ENCODE measurements at places on chromosomes 2 and 18. TPM values are rescaled to one million over a fixed set of nuclear protein-coding genes. Genes with fewer than 3 reads are reported as not detected.

NAT8 gene
- not detected for total RNA-seq

STAMBP gene
- total RNA-seq, result 30.4 TPM

CENPA gene
- total RNA-seq, result 6.1 TPM

RND3 gene
- total RNA-seq, result 139 TPM

GREB1L gene
- total RNA-seq, result 1.4 TPM

HOXD3 gene
- 5.2 TPM for total RNA-seq

PCARE gene
- total RNA-seq, result 0.16 TPM

KANSL1L gene
- 92.5 TPM for total RNA-seq

GRCh38 chr2:10278029-10278762 is 24.5 kb upstream of the HPCAL1 start:
- DNase-seq, result no peak

GRCh38 chr18:72530622-72531021 is 13.5 kb downstream of the CBLN2 start:
- no peak for DNase-seq

GRCh38 chr2:105272176-105272575 is 30.6 kb downstream of the GPR45 start:
- DNase-seq, result no peak

DNA sequence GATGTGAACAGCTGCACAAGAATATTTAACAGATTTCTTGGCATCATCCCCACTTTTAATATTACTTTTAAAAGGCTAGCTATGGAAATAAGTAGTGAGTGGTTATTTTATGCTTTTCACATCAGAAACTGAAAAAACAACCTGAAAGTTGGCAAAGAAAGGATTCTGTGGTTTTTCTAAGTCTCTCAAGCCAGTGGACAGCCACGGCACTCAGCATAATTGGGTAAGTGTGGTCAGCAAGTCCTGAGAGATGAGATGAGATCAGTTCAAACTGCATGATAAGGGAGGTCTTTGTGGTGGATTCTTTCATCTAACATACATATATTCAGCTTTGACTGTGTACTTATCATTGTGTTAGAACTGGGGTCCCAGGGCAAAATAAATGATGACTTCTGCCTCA is 105.2 kb downstream of the LYPD6B start:
- no peak for DNase-seq

- DNase-seq, result no peak
Observed at GRCh38 chr2:140481136-140481535, 1649.7 kb downstream of the LRP1B start.

DNA sequence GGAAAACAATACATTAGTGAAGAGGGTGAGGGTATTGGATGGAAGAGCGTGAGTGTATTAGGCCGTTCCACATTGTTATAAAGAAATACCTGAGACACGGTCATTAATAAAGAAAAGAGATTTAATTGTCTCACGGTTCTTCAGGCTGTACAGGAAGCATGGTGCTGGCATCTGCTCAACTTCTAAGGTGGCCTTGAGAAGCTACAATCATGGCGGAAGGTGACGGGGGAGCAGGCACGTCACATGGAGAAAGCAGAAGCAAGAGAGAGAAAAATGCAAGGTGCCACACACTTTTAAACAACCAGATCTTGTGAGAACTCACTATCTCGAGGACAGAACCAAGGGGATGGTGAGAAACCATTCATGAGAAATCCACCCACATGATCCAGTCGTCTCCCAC is 18.2 kb downstream of the HPCAL1 start:
- no peak for DNase-seq

- DNase-seq, result no peak
Observed at GRCh38 chr18:40534723-40535122, 1420.3 kb upstream of the PIK3C3 start.

DNA sequence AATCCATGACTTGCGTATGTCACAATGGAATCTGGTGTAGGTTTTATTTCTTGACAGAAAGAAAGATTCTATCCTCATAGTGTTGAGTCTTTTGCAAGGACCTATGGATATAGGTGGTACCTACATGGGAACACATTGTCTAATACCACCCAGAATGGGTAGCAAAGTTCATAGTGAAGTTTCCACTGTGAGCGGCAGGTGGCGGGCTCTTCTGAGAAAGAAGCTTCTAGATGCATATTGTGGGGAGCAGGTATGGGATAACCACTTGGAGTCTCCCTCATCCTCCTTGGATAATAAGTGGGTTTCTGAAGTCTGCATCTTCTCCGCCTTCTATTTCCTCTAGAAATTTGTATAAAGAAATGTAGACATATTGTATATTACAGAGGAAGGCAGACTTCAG is 44.9 kb downstream of the LINC00305 start:
- no peak for DNase-seq

GRCh38 chr2:40273734-40274182 is 178.1 kb downstream of the SLC8A1 start:
- DNase-seq, result no peak

- DNase-seq, result no peak
Observed at GRCh38 chr2:120571015-120571728, 164.5 kb upstream of the GLI2 start.

DNA sequence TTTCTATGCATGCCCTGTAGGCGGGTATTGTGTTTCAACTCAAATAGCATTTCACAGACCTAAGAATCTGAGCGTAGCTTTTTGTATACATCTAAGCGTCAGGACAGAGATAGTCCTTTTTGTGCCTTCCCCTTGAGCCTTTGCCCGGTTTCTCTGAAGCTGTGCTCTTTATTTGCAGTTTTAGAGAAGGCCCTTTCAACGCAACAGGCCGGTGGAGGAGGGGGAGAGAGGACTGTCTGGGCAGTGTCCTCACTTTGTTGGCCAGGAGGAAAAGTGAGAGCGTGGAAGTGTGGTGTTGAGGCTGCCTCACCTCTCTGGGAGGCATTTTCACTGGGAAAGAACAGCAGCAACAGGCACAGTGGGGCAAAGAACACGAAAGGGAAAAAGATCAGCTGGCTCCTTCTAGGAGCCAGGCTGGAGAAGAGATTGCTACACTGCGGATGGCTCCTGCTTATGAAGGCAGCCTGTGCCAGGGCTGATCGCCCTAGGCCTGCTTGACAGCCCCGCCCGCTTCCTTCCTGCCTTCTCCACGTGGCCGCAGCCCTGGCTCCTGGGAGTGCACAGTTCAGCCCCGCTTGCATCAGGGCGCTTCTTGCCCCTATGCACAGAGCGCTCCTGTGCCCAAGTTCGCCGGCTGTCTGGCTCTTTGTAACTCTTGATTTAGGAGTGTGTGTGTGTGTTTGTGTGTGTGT is 195.6 kb upstream of the POU3F3 start:
- DNase-seq, result no peak

- no peak for DNase-seq
Observed at GRCh38 chr2:240429872-240430491, 5.5 kb upstream of the GPC1 start.
